ENCODE measurements at places on chromosomes 5 and 9.
A peak's percentile ranks its signal among the peaks of the same experiment; 100 is the strongest.

DNA sequence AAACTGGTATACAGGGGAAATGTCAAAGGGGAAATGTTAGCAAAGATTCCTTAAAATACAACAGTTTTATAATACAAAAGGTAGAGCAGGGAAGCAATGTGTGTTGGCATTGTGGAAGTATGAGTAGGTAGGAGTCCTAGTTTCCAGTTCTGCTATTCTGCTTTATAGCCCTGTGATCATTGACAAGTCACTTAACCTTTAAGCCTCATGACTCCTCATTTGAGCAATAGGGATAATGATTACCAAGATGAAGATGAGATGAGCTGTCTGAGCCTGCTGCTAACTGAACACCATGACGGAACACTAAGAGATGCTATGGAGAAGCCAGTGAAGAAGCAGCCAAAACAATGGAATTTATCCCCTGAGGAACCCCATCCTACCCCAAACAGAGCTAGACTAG is 251.7 kb downstream of the PAPPA start:
- no peak for DNase-seq

DNA sequence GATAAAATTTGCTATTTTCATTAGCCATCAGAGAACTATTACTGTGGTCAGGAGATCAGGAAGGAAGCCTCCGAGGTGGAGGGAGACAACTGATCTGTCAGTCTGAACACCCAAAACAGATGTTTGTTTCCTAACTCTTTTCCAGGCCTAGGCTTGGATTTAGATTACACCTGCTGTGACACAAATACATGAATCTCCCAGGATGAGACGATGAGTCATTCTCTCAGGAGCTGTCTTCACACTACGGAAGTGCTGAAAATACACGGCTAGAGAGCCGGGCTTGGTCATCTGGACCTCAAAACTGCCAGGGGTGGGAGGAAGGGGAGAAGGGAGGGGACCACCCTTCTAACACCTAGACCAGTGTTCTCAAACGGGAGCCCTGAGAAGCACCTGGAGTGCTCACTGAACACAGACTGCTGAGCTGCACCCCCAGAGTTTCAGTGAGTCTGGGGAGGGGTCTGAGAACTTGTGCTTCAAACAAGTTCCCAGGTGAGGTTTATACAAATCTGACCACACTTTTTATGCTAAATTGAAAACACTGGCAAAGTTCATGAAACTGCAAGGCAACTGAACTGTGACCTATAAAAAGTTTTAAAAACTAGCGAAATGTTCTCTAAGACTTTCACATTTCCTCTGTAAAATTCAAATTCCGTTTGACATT is 80.3 kb upstream of the EQTN start:
- no peak for DNase-seq

DNA sequence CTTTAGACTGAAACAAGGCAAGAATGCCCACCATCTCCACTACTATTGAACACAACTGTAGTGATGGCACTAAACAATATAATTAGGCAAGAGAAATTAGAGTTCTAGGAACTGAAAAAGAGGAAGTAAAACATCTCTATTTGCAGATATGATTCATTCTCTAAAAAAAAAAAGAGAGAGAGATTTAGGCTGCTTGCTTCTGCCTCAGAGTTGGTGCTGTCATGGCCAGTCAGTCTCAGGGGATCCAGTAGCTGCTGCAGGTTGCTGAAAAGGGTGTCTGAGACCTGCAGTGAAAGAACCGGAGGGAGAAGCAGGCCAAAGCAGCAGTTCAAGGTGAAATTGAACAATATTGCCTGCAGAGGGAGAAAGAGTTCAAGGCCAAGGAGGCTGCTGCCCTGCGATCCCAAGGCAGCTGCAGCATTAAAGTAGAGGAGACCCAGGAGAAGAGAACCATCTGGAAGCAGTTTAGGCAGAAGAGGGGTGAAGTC is 72.5 kb downstream of the AP3B1 start:
- DNase-seq: no peak

DNA sequence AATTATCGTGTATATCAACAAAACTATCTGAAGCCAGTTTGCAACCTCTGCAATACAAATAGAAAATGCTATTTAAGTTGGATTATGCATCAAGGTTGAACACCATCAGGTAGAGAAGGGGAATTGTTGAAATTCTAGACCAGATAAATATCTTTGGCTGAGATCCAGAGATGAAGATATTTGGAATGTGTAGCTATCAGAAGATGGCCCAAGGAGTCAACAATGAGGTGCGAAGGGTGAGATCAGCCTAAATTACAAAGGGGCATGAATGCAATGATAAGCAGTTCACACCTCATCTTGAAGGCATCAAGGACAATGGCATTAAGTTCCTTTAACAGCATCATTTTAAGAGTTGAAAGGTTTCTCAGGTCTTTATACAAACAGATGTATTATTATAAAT is 572.1 kb upstream of the DMAC1 start:
- no peak for DNase-seq

GRCh38 chr5:44983006-44983405 is 174.3 kb downstream of the MRPS30 start:
- no peak for DNase-seq

DNA sequence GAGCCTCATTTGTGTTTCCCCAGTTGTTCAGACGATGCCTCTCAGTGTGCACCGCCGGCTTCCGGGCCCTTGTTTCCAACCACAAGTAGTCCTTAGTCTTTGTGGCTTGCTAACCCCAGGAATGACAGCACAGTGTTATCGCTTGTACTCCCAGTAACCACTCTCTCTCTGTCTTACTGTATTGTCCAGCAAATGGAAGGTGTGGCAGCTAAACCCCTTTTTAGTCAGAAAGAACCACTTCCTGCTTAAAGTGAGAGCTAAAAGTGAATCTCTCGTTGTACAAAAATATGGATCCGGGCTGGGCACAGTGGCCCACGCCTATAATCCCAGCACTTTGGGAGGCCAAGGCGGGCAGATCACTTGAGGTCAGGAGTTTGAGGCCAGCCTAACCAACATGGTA is 61.3 kb downstream of the ENC1 start:
- DNase-seq: peak; percentile 10

- DNase-seq: no peak
Observed at GRCh38 chr5:137751869-137752491, 2.2 kb downstream of the HNRNPA0 start.

GRCh38 chr5:149007174-149007573 is 55.7 kb downstream of the SH3TC2 start:
- DNase-seq: no peak

- DNase-seq: no peak
Observed at GRCh38 chr9:37271679-37272078, 150.8 kb upstream of the GRHPR start.

DNA sequence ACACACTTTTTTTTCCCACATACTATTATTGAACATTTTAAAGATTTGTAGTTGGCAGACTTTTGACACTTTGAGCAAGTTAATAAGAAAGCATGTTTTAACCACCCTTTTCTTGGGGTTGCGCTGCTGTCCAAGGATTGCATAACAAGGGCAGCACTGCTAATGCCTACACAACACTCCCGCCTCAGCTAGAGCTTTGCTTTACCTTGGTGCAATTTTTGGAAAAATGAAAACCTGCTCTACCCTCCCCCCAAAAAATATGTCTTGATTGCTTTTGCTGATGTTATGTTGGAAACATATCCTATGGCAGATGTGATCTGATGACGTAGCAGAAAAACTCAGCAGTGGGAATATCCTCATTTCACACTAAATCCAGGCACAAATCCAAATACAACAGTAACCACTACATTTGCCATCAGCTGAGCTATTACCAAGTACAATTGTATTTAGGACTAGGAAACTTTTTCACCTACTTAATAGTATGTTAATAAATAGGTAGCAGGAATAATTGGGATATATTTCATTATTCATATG is 51.5 kb downstream of the UBE2R2 start:
- DNase-seq: no peak

DNA sequence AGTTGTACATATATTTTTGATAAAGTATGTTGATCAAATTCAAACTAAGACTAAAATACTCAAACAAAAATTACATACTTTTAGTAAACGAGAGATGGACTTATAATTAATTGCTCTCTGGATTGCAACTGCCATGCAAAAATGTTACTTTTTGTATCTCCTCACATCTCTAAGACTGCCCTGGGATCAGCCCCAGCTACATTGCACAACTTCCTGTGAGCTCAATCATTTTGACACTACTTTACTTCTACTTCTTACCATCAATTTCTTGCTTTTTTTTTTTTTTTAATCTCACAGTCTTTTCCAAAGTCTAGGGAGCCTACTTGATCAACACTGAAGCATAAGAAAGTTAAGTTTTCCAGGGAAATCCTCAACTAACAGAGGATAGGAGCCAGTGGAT is 506.0 kb upstream of the CDH10 start:
- no peak for DNase-seq

DNA sequence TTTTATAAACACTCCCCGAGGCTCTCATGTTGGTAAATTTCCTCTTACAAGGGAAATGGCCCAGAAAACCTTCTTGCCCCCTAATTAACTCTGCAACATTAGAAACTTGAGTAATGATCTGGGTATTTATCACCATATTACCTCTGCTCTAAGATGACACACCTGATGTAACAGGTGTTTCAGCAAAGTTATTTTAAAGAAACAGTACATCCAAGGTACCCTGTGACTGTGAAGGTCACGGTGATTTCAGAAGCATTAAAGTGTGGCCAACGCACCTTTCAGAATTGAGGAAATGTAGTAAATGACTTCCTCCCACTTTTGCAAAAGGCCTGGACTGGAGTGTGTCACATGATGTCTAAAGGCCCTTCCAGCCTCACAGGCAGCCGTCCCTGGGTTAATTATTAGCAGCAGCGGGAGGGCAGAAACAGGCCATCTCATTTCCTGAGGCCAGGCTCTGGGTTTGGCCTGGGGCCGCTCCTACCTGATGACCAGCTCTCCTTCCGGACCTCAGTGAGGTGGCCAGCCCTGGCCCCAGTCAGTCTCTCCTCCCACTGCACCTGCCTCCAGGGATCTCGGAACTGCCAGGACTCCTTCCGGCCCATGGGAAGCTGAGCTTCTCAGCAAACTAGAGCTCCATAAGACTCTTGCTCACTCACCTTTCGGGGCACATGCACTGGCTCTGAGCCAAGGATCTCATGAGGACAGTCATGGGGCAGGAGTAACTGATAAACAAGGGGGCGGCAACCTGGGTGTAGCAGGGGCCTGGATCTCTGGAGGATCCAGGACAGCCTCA is 20.7 kb downstream of the PTPN3 start:
- no peak for DNase-seq

GRCh38 chr9:108103046-108103693 is 613.6 kb upstream of the KLF4 start:
- DNase-seq: no peak

- DNase-seq: no peak
Observed at GRCh38 chr5:62647241-62647640, 68.6 kb downstream of the LRRC70 start.

- no peak for DNase-seq
Observed at GRCh38 chr5:174922955-174923354, 198.6 kb downstream of the MSX2 start.

- DNase-seq: no peak
Observed at GRCh38 chr5:23991406-23991805, 484.0 kb downstream of the PRDM9 start.

DNA sequence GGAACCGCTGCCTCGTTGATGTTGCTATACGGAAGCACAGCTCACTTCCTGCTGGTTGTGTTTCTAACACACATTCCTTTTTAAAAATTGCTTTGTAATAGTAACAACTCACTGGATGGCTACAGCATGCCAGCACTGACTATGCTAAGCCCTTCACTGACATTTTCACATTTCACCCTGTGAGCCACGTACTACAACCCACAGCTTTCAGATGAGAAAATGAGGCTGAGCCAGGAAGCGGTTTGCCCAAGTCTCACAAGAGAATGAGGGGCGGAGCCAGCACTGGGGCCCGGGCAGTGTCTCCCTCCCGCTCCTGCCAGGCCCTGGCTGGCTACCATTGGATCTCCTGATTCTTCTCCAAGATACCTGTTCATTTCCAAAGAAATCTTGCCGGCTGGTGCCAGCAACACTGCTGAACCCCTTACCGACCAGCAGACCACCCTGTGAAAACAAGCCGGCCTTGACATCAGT is 38.3 kb downstream of the FAM78A start:
- DNase-seq: peak; percentile 73

- DNase-seq: no peak
Observed at GRCh38 chr5:43367909-43368669, 44.1 kb downstream of the CCL28 start.

DNA sequence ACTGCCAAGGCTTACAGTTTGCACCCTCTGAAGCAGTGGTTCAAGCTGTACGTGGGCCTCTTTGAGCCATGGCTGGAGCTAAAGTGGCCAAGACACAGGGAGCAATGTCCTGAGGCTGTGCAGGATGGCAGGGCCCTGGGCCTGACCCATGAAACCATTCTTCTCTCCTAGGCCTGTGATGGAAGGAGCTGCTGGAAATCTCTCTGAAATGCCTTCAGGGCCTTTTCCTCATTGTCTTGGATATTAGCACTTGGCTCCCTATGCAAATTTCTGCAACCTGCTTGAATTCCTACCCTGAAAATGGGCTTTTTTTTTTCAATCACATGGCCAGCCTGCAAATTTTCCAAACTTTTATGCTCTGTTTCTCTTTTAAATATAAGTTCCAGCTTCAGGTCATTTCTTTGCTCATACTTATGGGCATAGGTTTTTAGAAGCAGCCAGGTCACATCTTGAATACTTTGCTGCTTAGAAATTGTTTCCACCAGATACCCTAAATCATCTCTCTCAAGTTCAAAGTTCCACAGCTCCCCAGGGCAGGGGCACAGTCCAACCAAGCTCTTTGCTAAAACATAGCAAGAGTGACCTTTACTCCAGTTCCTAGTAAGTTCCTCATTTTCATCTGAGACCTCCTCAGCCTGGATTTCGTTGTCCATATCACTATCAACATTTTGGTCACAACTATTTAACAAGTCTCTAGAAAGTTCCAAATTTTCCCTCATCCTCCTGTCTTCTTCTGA is 138.3 kb downstream of the OSTF1 start:
- DNase-seq: no peak

DNA sequence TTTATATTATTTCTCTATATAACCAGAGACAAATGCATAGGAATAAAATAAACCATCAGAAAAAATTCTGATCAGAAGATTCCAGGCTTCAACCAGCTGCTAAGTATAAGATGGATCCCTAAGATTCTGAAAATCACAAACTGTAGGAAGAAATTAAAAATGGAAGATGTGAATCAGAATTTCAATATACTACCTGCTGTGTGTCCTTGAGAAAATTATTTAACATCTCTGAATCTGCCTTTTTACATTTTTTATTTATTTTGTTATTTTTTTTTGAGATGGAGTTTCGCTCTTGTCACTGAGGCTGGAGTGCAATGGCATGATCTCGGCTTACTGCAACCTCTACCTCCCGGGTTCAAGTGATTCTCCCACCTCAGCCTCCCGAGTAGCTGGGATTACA is 187.2 kb downstream of the GNAQ start:
- no peak for DNase-seq

DNA sequence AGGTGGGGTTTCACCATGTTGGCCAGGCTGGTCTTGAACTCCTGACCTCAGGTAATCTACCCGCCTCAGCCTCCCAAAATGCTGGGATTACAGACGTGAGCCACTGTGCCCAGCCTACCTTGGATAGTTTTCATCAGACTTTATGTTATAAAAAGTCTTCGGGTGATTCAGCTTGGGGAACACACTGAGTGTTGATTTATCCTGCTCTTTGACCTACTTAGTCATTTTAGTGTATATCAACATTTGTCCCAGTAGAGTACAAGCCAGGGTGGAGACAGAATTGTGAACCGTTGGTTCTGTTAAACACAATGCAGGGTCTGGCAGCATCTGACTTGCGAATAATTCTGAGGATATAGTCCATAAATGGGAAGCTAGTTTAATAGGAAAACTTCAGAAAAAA is 39.7 kb downstream of the NFX1 start:
- DNase-seq: no peak

- DNase-seq: no peak
Observed at GRCh38 chr9:91048749-91049148, 247.1 kb downstream of the SYK start.

Data from activated T-cell treated with anti-CD3 and anti-CD28 coated beads for 4 hours (primary cell).